Kidney glomerular epithelial cell (primary cell): ENCODE measurements at places on chromosomes 1 and 21.

GRCh38 chr1:16612332-16613172, 812 bp downstream of the NBPF1 start:
- peak; percentile 88 for DNase-seq

DNA sequence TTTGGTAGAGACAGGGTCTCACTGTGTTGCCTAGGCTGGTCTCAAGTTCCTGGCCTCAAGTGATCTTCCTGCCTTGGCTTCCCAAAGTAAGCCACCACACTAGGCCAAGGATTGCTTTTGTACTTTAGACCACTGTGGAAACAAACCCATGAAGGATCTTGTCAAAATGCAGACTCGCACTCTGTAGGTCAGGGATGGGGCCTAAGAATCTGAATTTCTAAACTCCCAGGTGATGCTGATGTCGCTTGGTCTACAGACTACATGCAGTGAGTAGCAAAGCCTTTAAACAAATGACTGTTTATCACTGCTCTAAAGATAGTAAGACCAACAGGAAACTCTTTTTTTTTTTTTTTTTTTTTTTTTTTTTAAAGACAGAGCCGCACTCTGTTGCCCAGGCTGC, 54.1 kb upstream of the MUTYH start:
- no peak for DNase-seq

DNA sequence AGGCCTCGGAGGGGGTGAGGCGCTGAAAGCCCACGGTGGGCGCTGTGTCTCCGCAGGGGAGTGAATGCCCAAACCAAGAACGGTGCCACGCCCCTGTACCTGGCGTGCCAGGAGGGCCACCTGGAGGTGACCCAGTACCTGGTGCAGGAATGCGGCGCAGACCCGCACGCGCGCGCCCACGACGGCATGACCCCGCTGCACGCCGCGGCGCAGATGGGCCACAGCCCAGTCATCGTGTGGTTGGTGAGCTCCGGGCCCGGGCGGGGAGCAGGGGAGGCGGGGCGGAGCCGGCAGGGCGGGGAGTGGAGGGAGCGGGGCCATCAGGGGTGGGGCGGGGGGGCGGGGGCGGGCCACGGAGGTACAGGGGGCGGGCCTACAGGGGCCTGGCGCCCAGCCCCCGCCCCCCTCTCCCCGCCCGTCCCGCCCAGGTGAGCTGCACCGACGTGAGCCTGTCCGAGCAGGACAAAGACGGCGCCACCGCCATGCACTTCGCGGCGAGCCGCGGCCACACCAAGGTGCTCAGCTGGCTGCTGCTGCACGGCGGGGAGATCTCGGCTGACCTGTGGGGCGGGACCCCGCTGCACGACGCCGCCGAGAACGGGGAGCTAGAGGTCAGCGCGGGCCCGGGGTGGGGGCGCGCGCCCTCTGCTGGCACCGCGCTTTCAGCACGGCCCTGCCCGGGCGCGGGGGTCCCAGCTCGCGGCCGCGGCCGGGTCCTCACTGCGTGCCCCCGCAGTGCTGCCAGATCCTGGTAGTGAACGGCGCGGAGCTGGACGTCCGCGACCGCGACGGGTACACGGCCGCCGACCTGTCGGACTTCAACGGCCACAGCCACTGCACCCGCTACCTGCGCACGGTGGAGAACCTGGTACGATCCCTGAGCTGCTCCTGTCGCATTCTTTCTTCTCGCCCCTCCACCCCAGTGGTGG, 15.9 kb downstream of the ESPN start:
- DNase-seq: no peak

DNA sequence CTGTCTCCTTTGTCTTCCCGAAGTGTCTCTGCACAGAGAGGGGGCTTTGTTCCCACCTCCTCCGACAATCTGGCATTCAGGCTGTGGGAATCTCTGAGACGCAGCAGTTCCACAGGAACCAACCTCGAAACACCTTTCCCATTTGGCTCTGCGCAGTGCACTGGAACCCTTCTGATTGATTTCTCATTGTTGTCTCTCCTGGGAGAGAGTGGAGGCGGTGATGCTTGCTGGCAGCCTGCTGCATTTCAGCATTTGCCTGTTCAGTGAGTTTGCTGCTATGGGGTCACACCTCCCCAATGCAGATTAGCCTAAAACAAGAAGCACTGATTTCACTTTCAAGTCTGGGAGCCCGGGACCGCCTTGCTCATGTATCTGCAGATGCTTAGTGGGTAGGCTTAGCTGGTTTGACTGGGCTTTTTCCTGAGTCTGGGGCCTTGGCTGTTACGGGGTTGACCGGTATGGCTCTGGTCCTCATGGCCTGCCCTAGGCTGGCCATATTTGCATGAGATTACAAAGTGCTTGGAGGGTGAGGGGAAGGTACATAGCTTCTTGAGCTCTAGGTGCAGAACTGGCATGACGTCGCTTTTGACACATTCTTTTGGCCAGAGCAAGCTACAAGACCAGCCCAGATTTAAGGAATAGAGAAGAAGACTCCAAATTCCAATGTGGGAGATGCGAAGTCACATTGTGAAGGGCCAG, 695.3 kb downstream of the PTPRU start:
- DNase-seq: no peak

DNA sequence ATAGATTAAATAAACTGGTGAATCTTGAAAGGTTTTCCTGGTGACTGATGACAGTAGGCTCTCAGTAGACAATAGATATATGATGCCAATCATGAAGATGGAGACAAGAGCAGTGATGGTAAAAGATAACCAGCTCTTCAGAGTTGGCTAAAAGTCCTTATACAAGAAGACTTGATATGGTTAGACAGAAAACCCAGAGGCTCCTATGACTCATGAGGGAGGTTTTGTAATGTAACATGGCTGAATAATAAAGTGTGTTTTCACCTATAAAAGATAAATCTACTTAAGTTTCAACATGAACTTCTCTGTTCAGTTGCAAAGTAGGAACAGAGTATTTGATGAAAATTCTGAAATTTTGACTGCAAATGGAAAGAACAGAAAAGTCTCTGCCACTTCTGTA, 12.7 kb upstream of the CRNN start:
- no peak for DNase-seq

GRCh38 chr21:23016617-23017016, 2018.4 kb downstream of the NCAM2 start:
- no peak for DNase-seq

DNA sequence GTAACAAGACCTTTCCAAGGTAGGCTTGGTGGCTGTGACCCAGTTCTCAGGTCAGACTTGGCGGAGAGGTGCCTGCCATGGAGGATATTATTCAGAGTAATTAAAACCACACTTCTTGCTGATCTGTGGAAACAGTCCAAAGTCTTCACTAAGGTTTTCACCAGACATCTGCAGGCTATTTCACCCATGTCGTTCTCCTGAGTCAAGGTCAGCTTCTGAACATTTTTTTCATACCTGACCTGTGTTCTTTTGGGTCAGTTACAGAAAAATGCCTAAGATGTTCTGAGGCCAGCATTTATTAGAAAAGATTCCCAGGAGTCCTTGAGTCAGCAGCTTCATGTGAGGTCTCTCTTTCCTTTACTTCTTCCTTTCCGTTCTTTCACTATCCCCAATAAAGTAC, 54.9 kb downstream of the RGL1 start:
- no peak for DNase-seq

DNA sequence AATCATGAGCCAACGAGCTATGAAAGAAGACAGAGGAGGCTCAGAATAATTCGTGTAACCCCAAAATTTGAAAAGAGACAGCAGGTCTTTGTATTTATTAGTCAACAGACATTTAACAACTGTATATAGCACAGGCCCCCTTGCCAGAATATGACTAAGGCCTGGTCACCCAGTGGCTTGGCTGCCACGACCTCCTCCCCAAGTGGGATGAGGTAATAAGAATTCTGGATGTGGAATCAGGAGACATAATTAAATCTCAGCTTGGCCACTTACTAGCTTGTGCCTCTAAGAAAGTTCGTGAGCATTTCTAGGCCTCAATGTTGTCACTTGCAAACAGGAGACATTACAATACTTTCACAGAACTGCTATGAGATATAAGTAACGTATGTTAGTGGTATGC, 134.2 kb upstream of the TNFSF4 start:
- no peak for DNase-seq

DNA sequence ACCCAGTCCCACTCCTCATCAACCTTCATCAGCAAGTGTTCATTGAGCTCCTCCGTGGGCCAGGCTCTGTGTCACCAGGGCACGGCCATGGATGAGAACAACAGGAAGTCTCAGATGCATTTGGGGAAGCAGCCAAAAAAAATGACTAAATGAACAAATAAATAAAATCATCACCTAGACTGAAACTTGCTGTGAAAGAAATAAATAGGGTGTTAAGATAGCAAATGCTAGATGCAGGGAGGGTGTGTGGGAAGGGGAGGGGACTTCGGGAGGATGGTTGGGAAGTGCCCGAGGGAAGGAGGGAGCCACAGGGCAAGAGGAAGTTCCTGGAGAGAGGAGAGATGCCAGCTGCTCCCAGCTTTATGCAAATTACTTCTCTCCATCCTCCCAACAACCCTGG, 696.7 kb downstream of the PTPRU start:
- DNase-seq: no peak

- no peak for DNase-seq
These were observed 6.3 kb downstream of the TTC3 start for GRCh38 chr21:37079211-37079824.

DNA sequence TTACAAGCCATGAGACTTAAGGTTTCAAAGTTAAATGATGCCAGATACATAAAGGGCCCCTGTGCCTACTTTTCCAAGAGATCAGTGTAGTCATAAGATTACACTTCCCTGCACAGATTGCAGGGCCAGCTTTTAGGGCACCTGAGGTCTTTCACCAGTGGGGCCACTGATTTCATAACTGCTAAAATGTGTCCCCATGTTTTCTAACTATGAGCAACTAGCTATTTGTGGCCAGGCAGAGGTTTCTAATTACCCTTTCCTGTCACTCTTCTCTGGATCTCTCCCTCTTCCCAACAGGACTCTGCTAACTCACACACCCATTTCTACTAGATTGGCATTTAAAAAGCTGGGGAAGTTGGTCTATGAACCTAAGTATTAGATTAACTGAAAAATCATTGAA, 207.1 kb upstream of the SGIP1 start:
- no peak for DNase-seq

- DNase-seq: no peak
These were observed 2.2 kb downstream of the SLC19A2 start for GRCh38 chr1:169483500-169483966.

GRCh38 chr1:111570781-111571181, 48.8 kb upstream of the RAP1A start:
- peak; percentile 43 for DNase-seq

GRCh38 chr1:154490317-154490716, 11.7 kb upstream of the TDRD10 start:
- DNase-seq: no peak

GRCh38 chr1:59903141-59903754, 23.3 kb downstream of the CYP2J2 start:
- peak; percentile 8 for DNase-seq

DNA sequence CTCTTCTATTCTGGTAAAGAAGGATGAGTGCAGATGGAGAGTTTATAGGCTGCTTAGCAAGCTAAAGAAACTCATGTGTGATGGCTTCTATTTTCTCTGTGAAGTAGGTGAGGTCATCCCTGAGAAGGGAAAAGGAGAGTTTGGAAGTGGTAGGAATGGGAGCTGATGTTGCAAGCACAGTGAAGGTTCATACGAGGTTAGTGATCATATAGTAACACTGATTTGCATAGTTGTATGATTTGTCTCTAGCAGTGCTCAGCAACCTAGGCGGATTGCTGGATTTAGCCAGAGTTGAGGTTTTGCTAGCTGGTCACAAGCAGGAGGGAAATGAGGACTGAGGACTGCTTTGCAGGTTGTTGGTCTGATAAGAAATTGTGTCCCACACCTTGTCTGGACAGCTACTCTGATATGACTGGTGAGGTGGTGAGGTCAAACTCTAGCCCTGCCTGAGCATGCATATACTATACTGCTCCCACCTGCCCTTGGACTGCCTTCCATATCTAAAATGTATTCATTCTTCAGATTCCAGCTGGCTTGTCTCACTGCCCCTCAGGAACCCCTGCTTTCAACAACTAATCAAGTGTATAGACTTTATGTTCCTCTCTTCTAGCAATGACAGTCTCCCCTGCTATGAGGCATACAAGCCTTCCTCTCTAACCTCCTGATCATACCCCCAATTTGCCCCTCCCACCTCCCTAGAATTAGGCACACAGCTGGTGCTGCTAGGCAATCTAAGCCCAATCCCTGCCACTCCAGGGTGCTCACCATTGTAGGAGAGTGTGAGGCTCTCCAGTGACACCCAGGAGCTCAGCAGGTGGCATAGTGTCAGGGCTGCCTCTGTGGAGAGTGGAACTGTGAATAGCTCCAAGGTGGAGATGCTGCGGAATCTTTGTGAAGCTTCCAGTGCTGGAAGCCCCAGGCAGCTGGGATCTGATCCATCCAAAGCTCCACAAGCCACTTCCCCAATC, 18.5 kb downstream of the LRRC41 start:
- no peak for DNase-seq

DNA sequence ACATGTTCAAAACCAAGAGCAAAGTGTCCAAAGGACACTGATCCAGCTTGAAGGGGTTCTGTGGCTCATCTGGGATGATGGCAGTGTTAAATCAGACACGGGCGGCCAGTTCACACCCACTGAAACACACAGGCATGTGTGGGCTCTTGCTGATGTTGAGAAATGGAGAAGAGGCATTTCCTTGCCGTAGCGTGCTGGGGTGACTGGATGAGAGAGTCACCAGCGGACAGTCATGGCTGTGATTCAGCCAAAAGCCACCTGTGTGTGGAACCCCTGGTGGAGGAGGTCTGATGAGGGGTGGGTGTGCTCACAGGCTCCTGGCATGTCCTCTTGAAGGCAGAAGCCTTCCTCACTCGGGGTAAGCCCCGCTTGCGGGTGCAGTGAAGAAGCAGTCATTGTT, 7.2 kb downstream of the C1orf35 start:
- no peak for DNase-seq

GRCh38 chr1:30700528-30701257, 22.7 kb downstream of the MATN1 start:
- DNase-seq: peak; percentile 71

GRCh38 chr1:87743256-87743655, 414.6 kb downstream of the LMO4 start:
- no peak for DNase-seq

DNA sequence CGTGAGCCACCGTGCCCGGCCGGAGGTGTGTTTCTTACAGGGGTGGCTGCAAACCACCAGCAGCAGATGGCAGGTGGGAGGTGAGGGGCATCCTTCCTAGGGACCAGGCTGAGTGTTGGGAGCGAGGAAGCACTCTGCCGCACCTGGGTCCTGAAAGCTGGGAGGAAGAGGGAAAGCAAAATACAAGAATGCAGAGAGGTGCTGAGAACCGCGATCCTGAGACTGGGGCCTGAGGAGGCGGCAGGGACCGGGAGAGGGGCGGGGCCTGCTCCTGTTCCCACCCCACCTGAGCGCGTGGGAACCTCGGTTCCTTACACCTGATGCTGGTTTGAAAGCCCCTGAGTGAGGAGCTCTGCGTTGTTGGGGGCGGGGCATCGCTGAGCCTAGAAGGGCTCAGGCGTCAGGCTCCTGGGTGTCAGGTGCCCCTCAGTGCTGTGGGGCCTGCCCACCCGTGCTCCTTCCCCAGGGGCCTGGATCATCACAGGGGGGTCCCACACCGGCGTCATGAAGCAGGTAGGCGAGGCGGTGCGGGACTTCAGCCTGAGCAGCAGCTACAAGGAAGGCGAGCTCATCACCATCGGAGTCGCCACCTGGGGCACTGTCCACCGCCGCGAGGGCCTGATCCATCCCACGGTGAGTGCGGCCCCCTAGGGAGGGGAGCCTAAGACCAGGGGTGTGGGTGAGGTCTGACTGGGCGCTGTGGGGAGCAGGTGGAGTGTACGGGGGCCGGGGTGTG, 15.5 kb downstream of the TRPM2 start:
- DNase-seq: no peak
